HCT116 (cell line): ENCODE measurements at places on chromosomes 16 and 17. TPM values are rescaled to one million over a fixed set of nuclear protein-coding genes. Genes with fewer than 3 reads are reported as not detected.

ITGB3 gene
- total RNA-seq, result not detected

TNK1 gene
- total RNA-seq, result 16.8 TPM

SMG1 gene
- total RNA-seq, result 72.7 TPM

TPSB2 gene
- total RNA-seq, result not detected

DNA sequence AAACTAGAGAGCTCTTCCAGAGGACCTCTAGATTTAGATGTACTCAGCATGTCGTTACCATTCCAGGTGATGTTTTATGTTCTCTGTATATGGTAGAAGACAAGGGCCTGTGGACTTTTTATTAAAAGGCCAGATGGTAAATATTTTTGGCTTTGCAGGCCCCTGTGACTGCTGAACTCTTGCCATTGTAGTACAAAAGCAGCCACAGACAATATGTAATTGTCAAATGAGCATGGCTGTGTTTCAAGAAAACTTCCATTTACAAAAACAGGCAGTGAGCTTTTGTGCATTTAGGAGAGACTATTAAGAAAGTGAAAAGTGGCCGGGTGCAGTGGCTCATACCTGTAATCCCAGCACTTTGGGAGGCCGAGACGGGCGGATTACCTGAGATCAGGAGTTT lies 4.6 kb downstream of the NIP7 start:
- peaks cover 5% of the 10 kb centered on the region; the same call in 1 of the 2 replicates for H3K4me1 ChIP-seq
- peaks cover 10% of the 10 kb centered on the region; the same call in 1 of the 2 replicates for H3K36me3 ChIP-seq

DNA sequence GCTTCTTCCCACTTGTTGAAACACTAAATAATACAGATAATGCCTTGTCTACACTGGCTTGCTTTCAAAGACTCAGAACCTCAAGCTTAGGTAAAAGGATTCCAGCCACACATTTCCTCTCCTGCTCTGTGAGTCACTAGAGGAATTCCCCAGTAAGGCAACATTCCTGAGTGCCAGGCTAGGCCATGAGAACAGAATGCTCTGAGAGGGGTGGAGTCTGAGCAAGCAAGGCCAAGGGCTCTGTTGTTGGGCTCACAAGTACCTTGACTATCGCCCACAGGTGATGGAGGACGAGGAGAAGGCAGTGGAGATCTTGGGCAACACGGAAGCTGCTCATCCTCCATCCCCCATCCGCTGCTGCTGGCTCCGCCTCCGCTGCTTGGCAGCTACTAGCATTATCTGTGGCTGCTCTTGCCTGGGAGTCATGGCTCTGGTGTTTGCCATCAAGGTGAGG lies 6.7 kb upstream of the PHKG2 start:
- peak overlapping the region; percentile 60 for H3K4me3 ChIP-seq
- peaks cover 37% of the 10 kb centered on the region for H3K4me1 ChIP-seq
- H3K27ac ChIP-seq, result peak overlapping the region; percentile 72

DNA sequence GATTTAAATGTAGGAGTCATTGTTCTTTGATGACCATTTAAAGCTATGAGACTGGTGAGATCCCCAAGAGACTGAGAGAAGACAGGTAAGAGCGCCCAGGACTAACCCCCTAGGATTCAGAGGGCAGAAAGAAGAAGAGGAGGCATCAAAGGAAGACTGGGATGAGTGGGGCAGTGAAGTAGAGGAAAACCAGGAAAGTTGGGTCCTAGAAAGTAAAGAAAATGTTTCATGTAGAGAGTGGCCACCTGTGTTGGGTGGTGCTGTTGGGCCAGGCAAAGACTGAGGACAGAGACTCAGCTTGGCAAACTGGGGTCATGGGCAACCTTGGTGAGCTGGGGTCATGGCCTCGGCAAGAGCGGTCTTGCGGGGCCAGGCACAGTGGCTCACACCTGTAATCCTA lies 1.3 kb upstream of the HAP1 start:
- H3K27me3 ChIP-seq, result no peaks in the 10 kb centered on the region
- H3K4me3 ChIP-seq, result no peak overlapping the region
- no peak overlapping the region for H3K27ac ChIP-seq
- DNase-seq, result no peak
- no peaks in the 10 kb centered on the region for H3K36me3 ChIP-seq
- peaks cover 21% of the 10 kb centered on the region for H3K4me1 ChIP-seq

DNA sequence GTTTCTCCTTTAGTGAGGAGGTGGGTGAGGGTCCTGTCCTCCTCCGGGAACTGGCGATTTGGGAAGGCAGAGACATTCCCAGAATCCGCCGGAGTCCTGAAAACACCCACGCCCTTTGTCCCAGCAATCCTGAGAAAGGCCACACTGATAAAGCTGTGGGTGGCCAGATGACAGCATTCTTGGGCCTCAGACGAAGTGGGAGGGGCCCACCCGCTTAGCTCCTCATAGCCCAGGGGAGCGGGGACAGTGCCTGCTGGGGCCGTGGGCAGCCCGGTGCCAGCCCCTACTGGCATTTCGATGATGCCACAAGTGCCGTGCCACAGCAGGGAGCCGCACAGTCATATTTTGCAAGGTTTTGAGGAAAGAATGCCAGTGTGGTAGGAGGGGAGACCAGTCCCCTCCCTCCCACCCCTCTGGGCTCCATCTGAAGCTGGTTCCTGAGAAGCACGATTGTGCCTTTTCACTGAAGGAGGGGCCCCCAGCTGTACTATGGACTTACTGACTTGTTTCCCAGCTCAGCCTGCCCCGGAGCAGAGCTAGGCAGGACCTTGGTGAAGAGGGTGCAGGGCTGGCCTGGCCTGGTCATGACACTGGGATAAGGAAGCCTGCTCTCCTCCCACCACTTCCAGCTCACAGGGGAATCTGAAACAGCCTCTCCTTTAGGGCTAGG lies 20.9 kb upstream of the MPRIP start:
- H3K27ac ChIP-seq, result peak overlapping the region; percentile 66
- H3K27me3 ChIP-seq, result no peaks in the 10 kb centered on the region
- H3K36me3 ChIP-seq, result no peaks in the 10 kb centered on the region
- H3K4me1 ChIP-seq, result peaks cover 77% of the 10 kb centered on the region

GRCh38 chr16:72126429-72126765 lies 32.8 kb downstream of the DHX38 start:
- H3K27ac ChIP-seq, result no peak overlapping the region
- H3K4me3 ChIP-seq, result no peak overlapping the region
- H3K27me3 ChIP-seq, result no peaks in the 10 kb centered on the region
- no peak for DNase-seq
- no peaks in the 10 kb centered on the region for H3K36me3 ChIP-seq

DNA sequence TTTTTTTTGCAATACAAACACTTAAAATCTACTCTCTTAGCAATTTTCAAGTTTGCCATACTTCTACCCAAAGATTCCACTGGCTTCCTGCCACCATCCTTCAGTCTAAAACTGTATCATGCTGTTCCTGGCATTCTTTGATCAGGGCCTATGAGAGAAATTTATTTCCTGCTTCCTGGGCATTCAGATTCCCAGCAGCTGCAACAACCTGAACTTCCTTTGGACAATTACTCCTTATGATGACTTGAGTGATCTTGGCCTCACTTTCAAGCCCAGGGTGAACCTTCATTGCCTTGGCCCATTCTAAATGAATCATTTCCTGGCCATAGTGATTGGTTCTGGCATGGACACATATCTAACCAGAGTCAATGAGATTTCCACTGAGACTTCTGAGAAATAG lies 18.0 kb upstream of the MON1B start:
- DNase-seq, result no peak
- H3K4me1 ChIP-seq, result no peaks in the 10 kb centered on the region
- peaks cover 1% of the 10 kb centered on the region; the same call in 1 of the 2 replicates for H3K27me3 ChIP-seq

DNA sequence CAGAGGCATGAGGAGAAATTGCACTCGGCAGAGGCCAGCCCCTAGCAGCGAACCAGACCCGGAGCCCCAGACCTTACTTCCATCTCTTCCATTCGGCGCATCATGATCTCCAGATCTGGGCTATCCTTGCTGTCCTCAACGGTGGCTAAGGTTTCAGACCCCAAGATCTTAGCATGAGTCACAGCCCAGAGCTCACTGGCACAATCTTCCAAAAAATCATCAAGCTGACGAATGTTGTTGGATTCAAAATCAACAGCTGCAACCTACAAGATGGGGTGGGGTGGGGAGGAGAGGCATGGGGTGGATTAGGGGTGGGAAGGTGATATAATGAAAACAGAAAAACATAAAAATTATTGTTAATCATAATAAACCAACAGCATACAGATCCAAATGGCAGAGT lies 39.7 kb upstream of the PITPNM3 start:
- no peak for DNase-seq
- H3K27ac ChIP-seq, result no peak overlapping the region
- H3K4me1 ChIP-seq, result no peaks in the 10 kb centered on the region

DNA sequence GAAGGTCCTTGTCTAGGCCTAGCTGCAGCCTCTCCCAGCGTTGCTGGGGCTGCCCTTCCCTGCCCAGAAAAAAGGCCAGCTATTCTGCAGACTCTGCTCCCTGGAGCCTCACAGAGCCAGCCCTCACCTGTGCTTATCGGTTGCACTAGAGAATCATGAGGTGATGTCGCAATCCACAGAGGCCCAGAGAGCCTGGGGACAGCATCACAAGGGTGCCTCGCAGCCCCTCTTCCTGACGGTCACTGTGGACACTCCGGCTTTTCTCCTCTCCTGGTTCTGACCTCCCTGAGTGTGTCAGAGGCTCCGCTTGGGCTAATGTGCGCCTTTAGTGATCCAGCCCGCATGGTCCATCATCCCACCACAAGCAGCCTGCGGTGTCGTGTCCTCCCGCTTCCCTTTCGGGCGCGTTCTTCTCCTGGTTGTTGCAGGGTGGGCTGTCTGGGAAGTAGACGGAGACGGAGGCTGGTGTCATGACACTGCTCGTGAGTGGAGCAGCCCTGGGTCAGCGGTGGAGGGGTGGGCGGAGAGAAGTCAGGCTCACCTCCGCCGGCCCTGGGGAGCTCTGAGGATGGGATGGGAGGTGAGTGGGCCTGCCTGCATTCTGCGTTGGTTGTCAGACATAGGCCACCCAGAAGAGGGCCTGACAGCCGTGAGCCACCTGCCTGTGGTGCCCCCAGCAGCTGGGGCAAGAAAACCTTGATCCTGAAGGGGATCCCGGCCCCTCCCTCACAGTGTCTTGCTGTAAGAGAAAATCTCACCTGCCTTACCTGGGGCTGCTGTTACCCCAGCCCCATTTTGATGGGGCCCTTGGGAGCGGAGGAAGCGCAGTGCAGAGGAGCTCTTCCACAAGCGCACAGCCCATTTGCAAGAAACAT lies 165.9 kb upstream of the CHMP6 start:
- no peaks in the 10 kb centered on the region for H3K27me3 ChIP-seq
- H3K4me1 ChIP-seq, result no peaks in the 10 kb centered on the region
- DNase-seq, result no peak

DNA sequence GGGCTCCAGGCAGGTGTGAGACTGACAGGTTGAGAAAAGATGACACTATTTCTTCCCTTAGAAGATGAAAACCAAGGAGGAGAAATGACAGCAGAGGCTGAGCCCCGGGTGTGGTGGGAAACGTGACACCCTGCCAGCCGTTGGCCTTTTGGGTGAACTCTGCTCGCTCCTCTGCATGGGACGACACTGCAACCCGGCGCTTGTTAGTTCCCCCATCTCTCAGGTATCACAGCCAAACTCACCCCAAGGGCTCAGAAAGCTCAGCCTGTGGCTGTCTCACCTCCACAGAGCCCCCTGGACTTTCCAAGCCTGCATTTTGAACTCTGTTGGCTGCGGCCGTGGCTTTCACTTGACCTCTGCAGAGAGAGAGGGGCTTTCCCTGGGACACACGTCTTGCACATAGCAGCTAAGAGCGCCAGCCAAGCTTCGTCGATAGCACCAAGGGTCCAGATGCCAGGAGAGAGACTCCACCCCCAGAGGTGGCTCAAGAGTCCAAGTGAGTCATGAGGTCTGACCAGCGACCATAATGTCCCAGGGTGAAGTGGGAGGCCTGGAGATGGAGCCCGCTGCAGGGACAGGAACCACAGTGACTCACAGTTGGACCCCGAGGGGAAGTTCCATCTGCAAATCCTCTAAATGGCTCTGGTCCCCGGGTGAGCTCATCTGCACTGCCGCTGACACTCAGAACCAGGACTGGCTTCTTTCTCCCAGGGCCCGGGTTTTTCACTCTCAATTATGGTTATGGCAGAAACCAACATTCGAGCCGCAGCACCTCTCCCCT lies 301.9 kb downstream of the SOX9 start:
- H3K27me3 ChIP-seq, result no peaks in the 10 kb centered on the region
- peak; percentile 95 for DNase-seq
- peak overlapping the region; percentile 38 for H3K4me3 ChIP-seq
- peak overlapping the region; percentile 78 for H3K27ac ChIP-seq

DNA sequence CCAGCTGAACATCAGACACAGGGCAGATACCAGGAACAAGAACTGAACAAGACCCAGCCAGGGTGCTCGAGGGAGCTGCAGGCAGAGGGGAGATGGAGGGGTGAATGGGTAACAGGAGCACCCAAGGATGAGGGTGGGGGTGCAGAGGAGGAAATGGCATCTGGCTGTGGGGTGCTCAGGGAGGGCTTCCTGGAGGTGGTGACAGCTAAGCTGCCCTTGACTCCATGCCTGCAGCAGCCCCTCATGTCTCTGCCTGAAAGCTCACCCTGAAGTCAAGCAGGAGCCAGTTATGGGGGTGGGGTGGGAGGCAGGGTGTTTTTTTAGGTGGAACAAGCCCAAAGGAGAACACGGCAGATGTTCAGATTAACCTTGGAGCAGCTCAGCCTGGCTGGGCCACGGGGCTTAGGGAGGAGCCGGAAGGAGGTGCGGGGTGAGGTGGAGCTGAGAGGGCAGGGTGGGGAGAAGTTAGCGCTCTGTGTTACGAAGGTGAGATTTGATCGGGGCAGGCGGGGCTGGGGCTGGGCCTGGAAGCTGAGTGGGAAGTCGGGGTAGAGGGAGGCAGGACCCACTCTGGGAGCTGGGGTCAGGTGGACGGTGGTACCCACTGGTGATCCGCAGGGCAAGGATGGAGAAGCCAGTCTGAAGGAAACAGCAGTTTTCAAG lies 143.0 kb downstream of the ENGASE start:
- H3K4me3 ChIP-seq, result no peak overlapping the region
- no peaks in the 10 kb centered on the region for H3K36me3 ChIP-seq
- no peak for DNase-seq
- H3K27me3 ChIP-seq, result peaks cover 27% of the 10 kb centered on the region

- no peaks in the 10 kb centered on the region for H3K27me3 ChIP-seq
- no peak overlapping the region for H3K4me3 ChIP-seq
- H3K36me3 ChIP-seq, result no peaks in the 10 kb centered on the region
- DNase-seq, result no peak
Measured at GRCh38 chr17:17897442-17897841, 60.7 kb upstream of the SREBF1 start.

DNA sequence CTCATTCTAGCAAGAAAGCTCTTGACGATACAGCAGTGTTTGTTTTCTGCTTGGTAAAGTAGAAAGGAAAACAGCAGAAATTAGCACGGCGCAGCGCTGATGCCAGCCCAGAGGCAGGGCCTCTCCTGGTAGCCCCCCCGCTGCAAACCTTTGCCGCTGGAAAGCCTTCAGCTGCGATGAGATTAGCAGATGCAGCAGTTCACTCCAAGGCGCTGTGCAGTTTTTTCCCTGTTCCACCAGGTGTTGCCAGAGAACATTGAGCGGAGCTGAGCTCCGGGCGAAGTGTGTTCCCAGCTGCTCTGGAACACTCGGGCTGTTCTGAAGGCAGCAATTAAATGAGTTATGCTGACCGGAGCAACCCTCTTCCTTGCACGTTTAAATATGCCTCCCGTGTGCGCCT lies 72.5 kb downstream of the RBFOX1 start:
- no peak overlapping the region for H3K27ac ChIP-seq
- H3K4me3 ChIP-seq, result no peak overlapping the region
- H3K4me1 ChIP-seq, result no peaks in the 10 kb centered on the region
- no peaks in the 10 kb centered on the region for H3K27me3 ChIP-seq
- DNase-seq, result no peak
